Stimulated activated CD4-positive, alpha-beta T cell treated with anti-CD3 and anti-CD28 coated beads, Interleukin-1b, Interleukin-23, amount 100 ng/mL, for 4 hours (primary cell): ENCODE measurements at places on chromosomes 16 and 17.

DNA sequence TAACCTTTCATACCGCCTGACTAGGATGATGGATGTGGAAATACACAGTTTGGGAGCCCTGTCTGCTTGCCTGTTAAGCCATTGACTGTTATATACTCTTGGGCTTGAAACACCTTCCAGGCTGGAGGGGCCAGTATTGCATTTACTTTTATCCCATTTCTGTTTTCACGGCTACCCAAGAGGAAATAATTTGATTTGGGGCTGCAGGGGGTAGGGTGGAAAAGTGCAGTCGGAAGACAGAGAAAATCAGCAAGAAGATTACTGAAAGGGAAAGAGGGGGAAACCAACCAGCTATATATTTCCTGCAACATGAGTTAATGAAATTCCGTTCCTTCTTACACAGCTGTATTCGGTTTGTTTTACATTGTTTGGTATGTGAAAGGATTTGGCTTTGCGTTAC, 202.5 kb downstream of the CDH13 start:
- DNase-seq, result no peak

DNA sequence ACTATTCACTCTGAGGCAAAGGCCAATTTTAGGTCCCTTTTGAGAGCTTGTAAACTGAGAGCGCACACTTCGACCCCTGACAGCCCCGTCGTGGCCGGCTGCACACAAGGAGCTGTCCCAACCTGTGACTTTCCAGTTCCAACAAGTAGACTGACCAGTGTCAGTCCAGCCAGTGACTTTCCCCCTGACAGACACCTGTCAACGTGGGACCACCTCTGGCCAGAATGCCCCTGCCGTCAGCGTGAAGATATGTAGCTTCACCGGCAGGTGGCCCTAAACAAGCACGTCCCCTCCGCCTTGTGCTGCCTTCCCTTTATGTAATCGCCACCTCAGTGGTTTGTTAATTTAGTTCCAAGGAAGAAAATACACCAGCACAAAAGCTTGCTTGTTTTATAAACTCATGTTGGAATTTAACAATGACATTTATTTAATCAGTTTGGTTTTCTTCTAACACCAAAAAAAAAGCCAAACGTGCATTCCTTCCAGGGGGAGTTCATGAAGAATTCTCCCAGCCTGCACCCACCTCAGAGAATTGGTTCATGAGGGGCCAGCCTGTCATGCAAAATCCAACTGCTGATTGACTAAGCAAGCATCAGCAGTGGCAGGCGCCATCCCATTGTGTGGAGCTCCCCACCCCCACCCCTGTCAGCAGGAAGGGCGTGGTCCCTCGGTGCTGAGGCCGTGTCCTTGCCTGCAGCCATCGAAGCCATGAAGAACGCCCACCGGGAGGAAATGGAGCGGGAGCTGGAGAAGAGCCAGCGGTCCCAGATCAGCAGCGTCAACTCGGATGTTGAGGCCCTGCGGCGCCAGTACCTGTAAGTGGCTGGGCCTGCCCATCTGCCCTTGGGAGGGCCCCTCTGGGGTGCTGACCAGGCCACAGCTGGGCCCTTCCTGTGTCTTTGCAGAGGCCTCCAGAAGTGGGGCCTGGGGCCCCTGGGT, 33.9 kb downstream of the PLD6 start:
- DNase-seq, result no peak

GRCh38 chr16:35308674-35309073, 1849.3 kb downstream of the TP53TG3F start:
- DNase-seq, result no peak

- no peak for DNase-seq
Measured at GRCh38 chr17:81673561-81674258, 7.2 kb downstream of the CCDC137 start.

DNA sequence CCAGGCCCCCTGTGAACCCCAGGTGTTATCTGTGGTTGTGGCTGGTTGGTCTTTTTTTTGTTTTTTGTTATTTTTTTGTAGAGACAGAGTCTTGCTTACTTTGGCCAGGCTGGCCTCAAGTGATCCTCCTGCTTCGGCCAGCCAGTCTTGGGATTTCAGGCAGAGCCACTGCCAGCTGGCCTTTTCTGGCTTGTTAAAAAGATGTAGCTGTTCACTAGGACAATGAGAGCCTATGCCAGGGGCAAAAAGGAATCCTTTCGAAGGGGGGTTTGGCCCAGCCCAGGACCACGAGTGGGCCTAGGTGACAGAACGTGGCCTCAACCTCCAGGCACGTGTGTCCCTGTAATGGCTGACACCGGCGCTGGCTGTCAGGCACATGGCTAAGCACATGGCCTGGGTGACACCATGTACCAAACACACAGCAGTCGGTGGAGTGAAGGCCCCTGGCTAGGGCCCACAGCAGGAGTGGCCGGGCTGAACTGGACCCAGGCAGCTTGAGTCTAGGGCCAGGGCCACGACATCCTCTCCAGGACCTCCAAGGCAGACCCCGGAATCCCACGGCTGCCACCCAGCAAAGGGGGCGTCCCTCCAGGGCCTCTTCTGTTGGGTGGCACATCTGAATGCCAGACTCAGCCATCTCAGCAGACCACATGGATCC, 6.9 kb upstream of the SLC38A8 start:
- DNase-seq, result no peak

- no peak for DNase-seq
Measured at GRCh38 chr17:21678393-21679081, 13.8 kb upstream of the KCNJ18 start.

- no peak for DNase-seq
Measured at GRCh38 chr17:58191241-58191896, 1.2 kb upstream of the EPX start.

GRCh38 chr17:64152428-64153125, 22.6 kb upstream of the ERN1 start:
- DNase-seq, result no peak

DNA sequence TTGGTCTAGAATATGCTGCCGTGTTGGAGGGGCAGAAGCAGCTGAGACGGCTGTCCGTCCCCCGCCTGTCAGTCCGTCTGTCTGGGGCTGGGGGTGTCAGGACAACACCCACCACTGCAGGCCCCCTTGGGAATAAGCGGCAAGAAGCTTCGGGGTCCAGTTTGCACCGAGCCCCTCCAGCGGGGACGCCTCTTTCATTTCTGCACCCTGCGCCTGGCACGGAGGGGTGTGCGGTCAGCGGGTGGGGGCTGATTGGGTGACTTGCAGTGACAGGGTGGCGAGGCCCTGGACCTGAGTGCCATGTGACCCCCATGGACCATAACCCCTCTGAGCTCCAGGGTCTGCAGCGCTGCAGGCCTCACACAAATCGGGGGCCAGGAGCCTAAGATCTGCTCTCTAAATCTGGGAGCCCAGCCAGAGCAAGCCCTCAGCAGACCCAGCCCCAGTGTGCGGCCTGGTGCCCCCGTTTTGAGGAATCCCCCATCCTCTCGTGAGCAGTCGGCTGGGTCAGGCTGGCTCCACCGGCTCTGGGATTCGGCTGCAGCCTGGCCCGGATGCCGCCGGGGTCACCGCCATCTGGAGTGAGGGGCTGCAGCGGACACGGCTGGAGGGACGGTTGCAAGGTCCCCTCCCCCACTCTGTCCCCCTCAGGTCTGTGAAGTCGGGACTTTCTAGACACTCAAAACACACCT, 8.3 kb downstream of the CBFA2T3 start:
- no peak for DNase-seq

DNA sequence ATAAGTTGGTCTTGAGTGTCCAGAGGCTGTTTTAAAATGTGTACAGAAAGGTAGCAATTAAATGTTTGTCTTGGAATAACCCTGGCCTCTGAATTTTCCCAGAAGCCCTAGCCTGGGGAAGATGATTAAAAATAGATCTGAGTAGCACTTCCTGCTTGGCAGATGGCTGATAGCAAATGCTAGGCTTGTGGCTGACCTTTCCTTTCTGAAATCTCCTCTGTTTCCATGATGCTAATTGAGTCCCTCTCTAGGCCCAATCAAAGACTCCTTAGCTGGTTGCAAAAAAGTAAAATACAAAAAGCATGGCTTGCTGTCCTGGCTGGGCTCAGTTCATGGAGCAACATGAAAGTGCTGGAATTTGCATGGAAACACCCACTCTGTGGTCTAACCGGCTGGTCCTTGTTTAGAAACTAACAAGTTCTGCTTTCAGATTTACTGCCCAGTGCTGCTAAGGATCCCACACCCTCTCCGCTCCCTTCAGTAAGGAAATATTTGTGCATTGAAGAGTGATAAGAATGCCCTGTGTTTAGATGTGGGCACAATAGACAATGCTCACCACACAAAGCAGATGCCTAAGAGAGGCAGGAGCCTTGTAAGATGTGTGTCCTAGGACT, 40.8 kb downstream of the YPEL2 start:
- DNase-seq, result no peak

GRCh38 chr16:79188115-79188738, 412.3 kb downstream of the MAF start:
- no peak for DNase-seq

GRCh38 chr16:57531253-57531575, 5.2 kb downstream of the CCDC102A start:
- no peak for DNase-seq

- DNase-seq, result no peak
Measured at GRCh38 chr17:46163929-46164594, 29.2 kb downstream of the KANSL1 start.

DNA sequence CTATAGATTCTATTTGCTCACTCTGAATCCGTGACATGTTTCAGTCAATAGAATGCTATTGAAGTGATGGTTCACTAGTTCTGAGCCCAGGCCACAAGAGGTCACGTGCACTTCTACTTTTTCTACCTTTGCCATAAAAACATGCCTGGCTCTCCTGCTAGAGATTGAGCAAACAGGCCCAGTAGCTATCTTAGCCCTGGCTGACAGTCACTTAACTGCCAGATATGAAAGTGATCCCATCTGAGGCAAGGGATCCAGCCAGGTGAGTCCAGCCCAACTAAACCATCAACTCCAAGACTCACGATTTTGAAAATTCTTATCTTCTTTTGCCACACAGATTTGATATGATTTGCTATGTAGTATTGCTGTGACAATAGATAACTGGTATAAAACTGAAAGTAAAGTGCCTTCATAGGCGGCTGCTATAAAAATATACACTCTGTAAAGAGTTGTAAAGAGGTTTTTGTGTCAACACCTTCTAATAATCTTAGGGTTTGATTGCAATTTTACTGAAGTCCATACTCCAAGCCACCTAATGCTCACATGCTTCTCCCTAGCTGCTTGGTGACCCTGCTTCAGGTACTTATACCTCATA, 937.7 kb upstream of the SOX9 start:
- DNase-seq, result no peak

GRCh38 chr17:1492249-1493206, at the start of gene MYO1C:
TSS of gene MYO1C (minus strand) at chr17:1492686. CDS start at chr17:1492487, 199 bp downstream.
- no peak for DNase-seq

DNA sequence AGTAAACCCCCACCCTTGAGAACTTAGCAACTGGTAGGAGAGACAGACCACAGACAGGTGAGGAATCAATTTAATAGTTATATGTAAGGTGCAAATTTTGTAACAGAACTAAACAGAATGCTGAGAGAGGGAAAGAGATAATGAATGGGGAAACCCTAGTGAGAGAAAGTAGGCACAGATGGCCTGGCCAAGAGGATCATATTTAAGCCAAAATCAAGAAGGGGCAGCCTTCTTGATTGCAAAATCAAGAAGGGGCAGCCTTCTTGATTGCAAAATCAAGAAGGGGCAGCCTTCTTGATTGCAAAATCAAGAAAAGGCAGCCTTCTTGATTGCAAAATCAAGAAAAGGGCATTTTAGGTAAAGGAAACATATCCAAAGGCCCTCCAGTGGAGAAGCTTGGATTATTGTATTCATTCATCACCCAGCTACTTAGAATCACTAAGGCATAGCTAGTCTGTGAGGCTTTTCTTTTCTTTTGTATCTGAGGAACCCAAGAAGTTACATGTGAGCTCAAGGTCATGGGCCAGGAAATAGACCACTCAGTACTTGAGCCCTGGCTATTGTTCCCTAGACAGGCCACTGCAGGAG, 190.6 kb downstream of the CYLD start:
- no peak for DNase-seq

- DNase-seq, result no peak
Measured at GRCh38 chr17:50182783-50183420, 17.1 kb downstream of the SGCA start.
